Foreskin keratinocyte (primary cell): ENCODE measurements at places on chromosomes 16 and 17.
A peak's percentile ranks its signal among the peaks of the same experiment; 100 is the strongest.

GRCh38 chr17:74526681-74527080, 4.6 kb downstream of the CD300LB start:
- no peak for DNase-seq

- no peak for DNase-seq
Measured at GRCh38 chr16:2386990-2387389, 42.3 kb upstream of the CCNF start.

DNA sequence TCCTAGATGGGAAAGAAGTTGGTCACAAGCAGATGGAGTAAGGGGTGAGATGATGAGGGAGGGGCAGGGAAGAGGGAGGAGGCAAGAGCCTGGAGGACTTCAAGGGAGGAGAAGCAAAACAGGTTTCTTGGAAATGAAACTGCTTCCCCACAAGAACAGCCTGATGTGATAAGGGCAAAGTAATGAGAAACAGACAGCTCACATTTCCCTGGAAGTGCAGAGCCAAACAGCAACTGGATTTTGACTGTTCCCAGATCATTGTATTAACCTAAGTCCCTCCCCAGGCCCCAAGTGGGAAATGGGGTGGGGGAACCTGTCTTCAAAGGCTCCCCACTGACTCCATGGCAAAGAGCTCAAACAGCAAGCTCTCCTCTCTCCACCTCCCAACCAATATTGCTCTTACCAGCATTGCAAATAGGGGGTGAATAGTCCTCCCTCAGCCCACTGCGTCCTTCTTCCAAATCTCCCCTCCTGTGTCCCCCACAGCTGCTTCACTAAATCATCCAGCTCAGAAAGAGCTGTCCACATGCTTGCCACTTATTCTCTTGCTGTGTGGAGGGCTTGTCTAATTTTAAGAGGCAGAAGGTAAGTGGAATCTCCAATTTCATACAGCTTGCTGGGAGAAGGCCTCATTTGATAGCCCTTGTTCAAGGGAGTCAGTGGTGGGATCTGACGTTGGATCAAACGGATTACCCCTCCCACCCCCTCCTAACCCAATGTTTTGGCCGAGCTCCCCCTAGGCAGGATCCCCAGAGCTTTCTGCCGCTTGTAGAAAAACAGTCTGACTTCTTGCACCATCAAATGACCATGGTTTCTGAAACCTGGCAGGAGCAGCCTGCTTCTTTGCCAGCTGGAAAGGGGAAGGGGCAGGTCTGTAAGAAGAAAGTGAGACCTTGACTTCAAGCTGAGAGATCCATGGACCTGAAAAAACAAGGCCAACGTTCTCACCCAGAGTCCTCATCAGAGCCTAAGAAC, 56.3 kb upstream of the SMIM36 start:
- DNase-seq: no peak

DNA sequence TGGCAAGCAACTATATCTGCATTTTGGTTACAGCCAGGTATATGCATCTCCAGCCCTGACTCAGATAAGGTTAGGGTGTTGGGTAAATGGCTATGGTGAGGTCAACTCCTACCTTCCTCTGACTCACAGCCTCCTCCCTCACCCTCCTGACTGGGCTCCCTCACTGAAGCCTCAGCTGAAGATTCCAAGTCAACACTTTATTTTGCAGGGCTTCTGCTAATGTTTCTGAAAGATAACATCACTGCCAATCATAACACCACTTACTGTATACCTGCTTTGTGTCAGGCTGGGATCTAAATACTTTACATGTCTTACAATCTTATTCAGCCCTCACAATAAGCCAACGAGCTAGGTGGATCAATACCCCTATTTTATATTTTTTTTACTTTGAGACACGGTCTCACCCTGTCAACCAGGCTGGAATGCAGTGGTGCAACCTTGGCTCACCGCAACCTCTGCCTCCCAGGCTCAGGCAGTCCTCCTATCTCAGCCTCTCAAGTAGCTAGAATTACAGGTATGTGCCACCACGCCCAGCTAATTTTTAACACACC, 47.8 kb upstream of the GCSH start:
- peak; percentile 93 for DNase-seq

GRCh38 chr16:52251495-52251894, 295.4 kb downstream of the TOX3 start:
- peak; percentile 18 for DNase-seq

DNA sequence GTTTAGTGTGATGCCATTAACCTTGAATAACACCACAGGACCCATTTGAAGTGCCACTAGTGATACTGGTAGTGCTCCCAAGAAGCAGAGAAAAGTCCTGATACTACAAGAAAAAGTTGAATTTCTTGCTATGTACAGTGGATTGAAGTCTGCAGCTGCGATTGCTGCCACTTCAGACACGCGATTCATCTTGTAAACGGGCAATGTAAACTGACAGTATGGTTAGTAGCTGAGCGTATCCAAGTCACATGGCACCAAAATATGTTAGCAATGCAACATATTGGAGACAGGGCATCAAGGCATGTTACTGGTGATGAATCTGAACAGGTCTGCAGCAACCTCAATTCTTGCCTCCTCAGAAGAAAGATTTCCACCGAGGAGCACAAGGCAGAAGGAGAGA, 238.9 kb downstream of the HS3ST3B1 start:
- no peak for DNase-seq

- DNase-seq: no peak
Measured at GRCh38 chr16:11094857-11095565, 150.6 kb downstream of the CLEC16A start.

DNA sequence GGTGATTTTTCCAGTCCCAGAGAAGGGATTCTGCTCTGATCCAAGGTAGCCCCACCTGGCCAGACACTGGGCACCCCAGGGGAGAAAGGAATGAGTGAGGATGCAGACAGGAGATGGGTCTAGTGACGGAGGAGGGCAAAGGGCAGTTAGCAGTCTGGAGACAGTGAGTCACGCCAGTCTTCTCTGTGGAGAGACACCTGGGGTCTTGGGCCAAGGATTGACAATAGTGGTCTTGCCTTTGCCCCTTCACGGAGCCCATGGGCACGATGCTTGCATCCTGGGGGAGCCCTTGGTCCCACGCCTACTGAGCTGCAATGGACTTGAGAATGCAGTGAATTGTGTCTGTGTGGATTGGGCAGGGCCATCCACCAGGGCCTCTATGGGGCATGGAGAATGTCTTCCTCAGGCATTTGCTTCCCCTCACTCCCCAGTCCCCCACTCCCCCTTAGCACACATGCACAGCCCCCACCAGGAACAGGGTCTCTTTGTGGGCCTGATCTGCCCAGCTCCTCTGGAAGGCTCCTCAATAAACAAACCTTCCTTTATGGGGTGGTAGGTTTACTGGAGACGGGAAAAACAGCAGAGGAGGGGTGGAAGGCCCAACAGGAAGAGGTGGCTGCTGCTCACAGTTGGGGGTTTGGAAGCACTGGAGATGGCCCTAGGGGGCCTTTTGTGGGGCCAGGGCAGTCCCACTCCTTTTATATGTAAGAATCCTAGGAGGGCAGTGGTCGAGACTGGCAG, 1.4 kb downstream of the CHAD start:
- DNase-seq: no peak

- DNase-seq: peak; percentile 13
Measured at GRCh38 chr17:48471817-48472410, 41.9 kb upstream of the SKAP1 start.

DNA sequence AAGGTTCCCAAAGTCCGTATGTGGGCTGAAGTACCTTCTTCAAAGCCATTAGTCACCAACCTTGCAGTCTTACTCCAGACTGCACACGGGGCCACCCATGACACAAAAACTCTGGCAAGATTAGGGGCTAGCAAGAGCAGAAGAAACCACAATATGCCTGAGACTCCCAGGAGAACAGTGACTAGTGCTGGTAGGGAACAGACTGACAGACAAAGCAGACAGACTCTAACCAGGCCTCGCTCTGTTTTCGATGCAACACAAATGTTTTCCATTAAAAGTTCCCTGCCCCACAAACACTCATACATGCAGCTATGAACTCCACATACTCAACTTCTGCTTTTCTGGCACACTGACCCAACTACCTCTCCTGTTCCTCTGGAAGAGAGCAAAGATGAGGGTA, 102.2 kb downstream of the HIC1 start:
- DNase-seq: no peak

- DNase-seq: no peak
Measured at GRCh38 chr16:11657556-11657955, 10.7 kb upstream of the SNN start.

DNA sequence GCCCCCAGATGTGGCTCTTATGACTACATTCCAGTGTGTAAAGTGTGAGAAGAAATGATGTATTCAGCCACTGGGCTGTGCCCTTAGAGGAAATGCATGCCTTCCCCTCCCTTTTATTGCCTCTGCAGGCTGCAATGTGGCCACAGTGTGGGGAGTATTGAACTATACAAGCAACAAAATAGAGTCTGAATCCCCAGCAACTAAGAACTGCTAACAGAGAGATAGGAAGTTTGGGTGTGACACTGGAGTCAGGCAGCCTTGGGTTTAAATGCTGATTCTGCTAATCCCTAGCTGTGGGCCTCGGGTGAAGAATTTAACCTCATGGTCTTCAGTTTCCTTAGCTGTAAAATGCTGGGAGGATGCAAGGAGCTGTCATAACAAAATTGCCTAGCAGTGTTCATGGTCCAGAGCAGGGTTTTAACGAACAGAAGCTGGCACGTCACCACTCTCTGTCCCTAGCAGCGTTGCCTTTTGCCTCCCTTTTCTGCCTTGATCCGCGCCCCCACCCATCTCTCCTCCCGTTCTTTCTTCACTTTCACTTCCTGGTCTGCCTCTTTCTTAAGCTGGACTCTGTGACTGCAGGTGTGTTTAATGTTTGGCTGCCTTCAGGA, 50.3 kb downstream of the KPNA2 start:
- DNase-seq: no peak

DNA sequence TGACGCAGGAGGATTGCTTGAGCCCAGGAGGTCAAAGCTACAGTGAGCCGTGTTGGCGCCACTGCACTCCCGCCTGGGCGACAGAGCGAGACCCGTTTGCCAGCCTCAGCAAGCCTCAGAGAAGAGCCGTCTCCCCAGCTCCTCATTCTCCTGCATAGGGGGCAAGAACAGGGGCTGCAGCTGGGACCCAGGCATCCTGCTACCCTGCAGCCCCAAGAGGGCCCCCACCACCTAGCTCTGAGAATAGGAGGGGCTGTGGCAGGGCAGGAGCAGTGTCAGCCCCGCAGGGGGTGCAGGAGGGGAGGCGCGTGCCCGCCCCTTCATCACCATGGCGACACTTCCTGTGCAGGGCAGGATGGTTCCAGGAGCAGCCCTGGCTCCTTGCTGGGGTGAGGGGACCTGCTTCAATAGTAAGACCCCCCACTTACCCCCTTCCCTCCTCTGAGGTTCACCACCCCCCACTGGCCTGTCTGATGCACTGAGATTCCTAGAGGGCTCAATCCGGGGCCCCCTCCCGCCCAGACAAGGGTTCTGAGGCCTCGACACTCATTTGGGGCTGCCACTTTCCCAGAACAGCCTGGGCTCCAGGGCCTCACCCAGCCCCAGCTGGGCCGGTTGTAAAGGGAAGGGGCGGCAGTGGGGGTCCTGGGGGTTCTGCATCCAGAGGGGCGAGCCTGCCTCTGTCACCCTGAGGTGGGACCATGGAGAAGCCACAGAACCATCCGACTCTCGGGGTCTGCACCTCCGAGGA, 20.2 kb downstream of the VASN start:
- DNase-seq: no peak

GRCh38 chr16:89170346-89171215, 967 bp upstream of the CDH15 start:
- DNase-seq: no peak

DNA sequence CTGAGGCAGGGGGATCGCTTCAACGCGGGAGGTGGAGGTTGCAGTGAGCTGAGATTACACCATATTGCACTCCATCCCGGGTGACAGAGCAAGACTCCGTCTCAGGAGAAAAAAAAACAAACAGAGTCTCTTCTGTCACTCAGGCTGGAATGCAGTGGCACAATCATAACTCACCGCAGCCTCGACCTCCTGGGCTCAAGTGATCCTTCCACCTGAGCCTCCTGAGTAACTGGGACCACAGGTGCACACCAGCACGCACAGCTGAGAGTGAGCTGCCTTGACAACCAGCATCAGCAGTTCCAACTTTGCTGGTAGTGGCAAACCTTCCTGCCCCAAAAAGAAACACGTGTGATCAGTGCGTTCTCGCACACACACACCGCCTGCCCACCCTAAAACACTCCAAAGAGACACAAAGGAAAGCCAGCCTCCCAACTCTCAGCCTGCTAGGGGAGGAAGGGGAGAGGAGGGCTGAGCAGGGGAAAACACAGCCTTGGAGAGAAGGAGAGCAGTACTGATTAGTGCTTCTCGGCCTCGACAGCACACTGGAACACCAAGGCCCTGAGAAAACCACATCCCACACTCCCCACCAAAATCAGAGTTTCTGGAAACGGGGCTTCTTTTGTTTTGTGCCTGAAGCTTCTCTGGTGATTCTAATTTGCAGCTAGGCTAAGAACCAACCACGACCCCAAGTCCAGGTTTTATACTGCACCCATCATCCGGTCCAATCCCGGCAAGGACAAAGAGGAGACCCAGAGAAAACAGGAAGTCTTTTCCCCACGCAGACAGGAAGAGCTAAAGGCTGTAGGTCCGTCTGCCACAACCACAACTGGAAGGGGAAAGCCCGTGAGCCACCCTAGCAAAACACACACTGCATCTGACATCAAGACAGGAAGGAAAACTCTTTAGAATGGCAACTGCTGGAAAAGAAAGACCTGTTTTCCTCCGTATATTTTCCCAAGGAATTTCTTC, 28.8 kb downstream of the ZCCHC14 start:
- no peak for DNase-seq

DNA sequence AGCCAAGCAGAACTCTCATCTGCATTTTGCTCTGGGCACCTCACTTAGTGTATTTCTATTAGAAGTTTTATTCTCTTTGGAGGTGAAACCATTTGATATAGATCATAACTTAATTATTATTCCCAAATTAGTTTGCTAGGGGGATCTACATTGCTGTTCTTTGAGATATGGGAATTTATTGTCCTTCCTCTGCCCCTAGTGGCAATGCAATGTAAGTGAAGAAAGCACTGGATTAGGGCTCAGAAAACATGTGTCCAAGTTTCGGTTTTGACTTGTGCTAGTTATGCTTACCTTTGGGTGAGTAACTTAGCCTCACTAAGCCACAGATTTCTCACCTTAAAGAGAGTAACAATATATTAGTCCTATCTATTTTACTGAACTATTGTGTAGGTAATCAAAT, 2.9 kb downstream of the KRT39 start:
- DNase-seq: peak; percentile 70

DNA sequence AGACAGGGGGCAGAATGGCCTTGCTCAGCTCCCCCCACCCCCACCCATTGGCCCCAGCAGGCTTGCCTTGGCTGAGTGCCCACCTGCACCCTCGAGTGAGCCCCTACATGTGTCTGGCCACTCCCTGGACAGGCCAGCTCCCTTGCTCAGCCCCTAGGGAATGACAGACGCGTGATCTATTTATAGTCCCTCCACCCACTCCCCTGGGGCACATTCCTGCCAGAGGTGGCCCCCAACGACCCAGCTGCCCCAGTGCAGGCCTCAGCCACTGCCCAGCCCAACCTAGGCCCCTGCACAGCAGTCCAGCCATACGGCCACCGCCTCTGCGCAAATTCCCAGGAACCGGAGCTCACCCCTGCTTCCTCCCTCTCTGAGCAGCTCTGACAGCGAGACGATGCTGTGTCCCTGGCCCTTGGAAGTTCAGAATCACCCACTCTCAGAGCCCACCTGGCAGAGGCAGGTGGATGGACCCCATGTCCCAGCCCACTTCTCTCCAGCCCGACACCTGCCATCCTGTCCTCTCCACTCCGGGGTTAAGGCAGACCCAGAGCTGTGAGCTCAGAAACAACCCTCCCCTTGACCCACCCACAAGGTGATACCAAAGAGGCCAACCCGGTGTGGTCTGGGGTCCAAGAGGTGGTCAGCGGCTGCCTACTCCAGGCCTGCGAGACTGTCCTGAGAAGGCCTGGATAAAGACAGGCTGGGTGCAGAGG, 11.5 kb upstream of the P2RX1 start:
- no peak for DNase-seq

- DNase-seq: no peak
Measured at GRCh38 chr16:67490335-67491096, 7.2 kb upstream of the AGRP start.
